Activated naive CD4-positive, alpha-beta T cell (primary cell): ENCODE measurements at places on chromosomes 3 and 15.

DNA sequence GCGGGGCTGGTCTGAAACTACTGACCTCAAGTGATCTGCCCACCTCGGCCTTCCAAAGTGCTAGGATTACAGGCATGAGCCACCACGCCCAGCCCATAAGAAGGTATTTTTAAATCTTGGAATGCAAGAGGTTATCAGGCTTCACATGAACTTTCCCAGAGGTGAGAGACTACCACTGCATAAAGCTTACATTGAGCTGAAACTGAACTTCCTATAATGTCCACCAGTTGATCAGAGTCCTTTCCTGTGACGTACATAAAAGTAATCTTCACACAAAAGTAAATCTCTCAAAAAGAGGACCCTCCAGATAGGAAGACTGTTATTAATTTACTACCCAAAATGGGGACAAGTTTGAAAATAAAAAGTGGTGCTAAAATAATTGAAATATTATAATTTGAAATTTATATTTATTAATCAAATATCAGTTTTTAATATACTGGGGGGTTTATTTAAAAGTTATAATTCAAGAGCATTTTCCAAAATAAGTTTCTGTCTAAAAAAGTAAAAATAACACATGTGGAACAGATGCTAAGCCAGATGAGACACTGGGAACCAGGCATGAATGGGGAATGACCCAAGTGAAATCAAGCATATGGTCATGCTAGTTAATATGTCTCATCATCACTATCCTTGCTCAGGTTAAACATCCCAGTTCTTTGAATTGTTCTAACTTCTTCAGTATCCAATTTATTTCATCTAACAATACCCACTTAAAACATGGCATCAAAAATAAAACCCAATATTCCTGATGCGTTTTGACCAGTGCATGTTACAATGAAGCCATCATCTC, 269.9 kb upstream of the UBE2E2 start:
- DNase-seq: no peak

- DNase-seq: no peak
Observed at GRCh38 chr3:156135921-156136638, 15.7 kb downstream of the KCNAB1 start.

DNA sequence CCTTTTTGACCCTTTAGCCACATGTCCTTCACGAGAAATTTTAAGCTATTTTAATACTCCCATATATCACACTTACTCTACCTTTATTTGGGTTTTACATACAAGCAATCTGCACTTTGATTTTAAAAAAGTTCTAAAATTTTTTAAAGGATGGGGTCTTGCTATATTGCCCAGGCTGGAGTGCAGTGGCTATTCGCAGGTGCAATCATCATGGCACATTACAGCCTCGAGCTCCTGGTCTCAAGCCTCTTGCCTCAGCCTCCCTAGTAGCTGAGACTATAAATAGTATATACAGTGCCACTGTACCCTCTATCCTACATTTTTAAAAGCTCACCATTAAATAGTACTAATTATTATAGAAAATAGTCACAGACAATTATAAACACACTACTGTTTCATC, 29.9 kb downstream of the NIT2 start:
- DNase-seq: no peak

- no peak for DNase-seq
Observed at GRCh38 chr3:134447351-134447750, 38.4 kb downstream of the ANAPC13 start.

GRCh38 chr3:105865016-105865623, 3.7 kb downstream of the CBLB start:
- DNase-seq: no peak

DNA sequence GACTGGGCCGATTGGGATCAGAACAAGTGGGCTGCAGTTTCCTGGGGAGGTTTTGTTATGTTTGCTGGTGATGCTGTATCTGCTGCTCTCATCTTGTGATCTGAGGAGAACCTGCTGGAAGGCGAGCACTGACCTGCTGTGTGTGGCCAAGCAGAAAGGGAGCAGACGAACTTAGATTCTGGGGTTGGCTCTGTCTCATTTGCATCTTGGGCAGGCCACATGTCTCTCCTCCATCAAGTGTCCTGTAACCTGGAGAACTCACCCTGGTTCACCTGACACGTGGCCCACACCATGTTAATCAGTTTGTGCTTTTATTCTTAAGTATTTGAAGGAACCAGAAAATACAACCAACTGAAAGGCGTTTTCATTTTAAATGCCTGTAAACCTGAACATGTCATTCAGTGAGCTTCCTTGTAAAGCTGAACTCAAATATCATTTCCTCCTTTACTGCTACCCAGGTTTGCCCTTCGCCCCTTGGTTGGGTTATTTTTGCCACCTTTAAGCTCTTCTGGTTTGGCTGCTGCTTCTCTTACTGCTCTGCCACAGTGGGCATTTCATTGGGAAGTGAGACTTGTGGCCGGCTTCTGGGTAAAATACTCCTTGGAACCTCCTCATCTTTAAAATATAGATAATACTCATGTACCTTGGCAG, 33.5 kb upstream of the TRAK1 start:
- no peak for DNase-seq

DNA sequence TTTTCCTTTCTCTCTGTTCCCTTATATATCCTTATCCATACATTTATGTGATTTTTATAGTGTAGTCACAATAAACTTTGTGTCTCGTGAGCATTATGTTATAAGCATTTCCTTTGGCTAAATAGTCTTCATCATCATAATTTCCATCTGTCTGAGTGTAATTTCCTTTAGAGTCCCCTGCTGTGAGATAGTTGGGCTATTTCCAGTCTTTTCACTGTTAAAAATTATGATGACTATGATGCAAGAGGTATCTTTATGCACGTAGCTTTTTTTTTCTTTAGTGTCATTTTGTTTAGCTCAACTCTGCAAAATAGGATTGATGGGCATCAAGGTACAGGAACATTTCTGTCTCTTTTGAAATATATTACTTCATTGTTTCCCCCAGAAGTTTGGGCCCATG, 26.9 kb upstream of the CA12 start:
- DNase-seq: no peak

- DNase-seq: no peak
Observed at GRCh38 chr3:23112491-23112890, 90.6 kb upstream of the UBE2E2 start.

DNA sequence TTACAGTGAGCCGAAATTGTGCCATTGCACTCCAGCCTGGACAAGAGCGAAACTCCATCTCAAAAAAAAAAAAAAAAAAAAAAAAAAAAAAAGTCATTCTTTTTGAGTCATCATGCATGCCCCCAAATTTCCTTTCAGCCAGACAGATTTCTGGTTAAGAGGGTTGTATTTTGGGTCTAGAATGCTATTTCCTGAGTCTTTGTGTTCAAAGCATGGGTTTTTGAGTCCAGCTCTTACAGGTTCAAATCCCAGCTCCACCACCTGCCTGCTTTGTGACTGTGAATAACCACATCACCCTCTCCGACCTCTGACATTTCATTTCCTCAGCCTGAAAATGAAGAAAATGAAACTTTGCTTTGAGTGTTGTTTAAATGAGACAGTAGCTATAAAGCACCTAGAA, 9.3 kb upstream of the C15orf61 start:
- no peak for DNase-seq

DNA sequence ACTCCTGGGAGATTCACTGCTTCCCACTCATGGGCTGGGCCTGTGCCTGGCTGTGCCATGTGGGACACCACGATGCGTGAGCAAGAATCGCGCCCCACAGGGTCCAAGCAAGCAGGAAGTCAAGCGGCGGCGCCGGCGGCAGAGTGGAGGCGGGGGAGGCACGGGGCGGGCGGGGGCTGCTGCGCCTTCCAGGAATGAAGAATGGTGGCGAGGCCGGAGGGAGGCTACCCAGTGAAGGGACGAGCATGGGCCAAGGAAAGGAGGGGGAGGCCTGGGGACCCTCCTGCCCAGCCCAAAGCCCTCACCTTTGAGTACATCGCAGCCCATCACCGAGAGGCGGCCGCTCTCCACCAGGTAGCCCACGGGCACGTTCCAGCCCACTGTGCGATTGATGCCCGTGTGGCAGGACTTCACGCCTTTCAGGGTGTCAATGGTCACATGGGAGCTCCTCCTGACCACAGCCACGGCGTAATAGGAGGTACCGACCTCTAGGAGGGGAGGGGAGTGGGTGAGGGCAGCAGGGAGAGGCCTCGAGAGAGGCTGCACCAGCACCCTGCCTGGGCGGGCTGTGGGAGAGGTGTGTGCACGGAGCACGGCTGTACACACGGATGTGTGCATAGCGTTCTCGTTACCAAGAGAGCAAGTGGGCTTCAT, 5.5 kb downstream of the MELTF start:
- no peak for DNase-seq

DNA sequence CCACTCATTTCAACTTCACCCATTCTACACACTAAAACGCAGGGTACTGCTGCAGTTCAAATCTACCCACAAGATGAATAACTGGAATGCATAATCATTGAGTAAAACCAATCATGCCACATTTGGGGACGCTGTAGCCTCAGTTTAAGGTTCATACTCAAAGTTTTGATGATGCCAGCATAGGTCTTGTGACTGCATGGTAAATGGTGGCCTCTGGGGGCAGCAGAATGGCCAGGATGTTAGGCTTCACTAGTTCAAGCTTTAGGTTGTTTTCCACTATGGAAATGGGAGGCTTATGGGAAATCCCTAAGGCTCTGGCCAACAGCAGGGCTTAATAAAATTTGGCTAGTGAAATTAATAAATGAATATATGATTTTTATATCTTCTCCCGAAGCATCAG, 104.3 kb upstream of the TSC22D2 start:
- no peak for DNase-seq
